ENCODE measurements at places on chromosomes 5 and 9.
A peak's percentile ranks its signal among the peaks of the same experiment; 100 is the strongest.

DNA sequence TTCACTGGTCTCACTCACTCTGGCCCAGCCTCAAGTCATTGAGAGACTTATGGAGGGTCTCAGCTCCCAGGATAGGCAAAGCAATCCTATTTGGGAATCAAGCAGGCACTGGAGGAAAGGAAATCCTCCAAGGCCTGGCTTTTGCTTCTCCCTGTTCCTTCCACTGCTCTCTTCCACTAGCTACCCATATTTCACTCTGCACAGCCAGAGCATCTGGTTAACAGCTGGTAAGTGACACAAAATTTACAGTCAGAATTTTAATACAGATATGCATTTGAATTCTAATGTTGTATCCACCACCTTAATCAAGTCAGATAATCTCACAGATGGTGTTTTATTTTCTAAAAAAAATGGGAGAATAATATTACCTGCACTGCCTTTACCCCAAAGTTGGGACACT, 868 bp upstream of the C1QTNF2 start:
- no peak for DNase-seq

DNA sequence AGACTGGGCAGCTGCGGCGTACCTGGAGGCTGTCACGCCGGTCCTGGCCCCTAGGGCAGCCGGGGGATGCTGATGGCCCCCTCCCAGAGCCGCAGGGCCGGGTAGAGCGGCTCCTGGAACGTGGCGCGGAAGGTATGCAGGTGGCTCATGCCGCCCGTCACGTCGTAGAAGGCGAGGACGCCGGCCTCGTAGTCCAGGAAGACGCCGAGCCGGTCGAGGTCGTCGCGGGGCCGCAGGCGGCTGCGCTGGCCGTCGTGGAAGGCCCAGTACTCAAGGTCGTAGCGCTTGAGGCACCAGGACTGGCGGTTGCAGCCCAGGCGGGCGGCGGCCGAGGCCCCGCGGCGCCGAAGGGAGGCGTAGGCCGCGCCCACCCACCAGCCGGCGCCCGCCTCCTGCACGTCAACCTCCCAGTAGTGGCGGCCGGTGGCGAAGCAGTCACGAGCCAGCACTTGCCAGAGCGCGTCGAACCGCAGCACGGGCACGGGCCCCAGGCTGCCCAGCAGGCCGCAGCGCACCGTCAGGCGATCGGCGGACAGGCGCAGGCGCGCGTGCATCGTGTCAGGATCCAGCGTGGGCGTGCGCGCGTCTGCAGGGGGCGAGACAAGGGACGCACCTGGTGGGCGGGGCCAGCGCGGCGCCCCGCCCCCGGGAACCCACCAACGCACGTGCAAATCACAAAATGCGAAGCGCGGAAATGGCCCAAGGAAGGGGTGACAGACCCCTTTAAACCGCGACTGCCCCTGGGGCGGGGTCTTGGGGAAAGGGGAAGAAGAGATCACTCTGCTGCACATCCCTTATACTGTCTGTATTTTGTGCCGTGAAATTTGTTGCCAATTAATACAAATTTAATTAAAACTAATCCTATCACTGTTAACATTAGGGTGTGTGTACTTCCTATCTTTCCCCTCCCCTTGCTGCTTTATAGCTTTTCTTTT, 31.2 kb downstream of the NANS start:
- DNase-seq = no peak

DNA sequence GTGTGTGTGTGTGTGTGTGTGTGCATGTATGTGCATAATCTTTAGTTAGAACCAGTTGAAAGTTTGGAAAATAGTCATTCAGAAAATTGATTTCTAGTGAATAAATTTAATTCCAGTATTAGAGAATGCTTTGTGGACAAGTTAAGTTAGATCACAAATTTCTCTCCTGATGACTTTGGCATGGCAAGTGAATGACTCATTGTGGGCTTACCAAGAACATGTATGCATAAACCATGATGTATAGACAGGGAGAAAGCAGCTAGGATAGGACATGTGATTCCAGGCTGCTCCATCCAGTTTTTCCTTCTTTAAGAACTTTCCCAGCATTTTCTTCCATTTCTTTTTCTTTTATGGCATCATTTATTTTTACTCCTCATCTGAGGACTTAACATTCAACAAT, 85.7 kb upstream of the SGCD start:
- DNase-seq = no peak

- DNase-seq = no peak
Measured at GRCh38 chr9:72440378-72440777, 75.4 kb upstream of the ZFAND5 start.

DNA sequence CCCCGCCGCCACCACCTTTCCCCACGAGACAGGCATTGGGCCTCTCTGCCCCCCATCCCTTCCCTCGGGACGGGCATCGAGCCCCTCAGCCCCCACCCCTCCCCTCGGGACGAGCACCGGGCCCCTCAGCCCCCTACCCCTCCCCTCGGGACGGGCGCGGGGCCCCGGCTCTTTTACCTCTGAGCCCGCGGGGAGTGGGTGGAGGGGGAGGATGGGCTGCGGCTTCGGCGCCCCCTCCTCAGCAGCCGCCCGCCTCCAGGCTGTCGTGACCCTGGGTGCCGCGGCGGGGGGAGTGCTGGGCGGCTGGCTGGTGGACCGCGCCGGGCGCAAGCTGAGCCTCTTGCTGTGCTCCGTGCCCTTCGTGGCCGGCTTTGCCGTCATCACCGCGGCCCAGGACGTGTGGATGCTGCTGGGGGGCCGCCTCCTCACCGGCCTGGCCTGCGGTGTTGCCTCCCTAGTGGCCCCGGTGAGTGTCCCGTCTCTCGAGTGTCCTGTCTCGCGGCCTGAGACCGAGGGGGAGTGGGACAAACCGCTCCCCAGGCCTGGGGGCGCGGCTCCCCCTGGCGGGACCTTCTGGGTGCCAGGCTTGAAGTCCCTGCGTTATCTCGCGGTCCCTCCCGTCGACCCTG, 791 bp downstream of the SLC2A8 start:
- DNase-seq = no peak

GRCh38 chr9:97547098-97547829, 45.8 kb downstream of the TMOD1 start:
- no peak for DNase-seq

DNA sequence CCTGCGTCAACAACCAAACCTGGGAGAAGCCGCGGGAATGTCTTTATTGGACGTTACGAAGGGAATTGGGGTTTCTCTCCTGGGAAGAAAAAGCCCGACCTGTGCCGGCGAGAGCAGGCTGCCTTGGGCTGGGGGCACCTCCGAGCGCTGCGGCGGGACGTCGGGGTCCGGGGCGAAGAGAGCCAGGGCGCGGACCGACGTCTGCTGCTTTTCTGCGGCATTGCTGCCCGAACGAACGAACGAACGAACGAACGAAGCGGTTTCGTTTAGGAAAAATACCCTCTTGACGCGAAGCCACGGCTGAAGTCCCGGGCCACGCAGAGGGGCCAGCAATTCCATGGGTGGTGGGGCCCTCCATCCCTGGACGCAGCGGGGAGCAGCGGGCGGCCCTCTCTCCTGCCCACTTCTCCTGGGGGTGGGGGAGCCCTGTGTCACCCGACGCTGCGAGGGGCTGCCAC, 4.8 kb upstream of the PITX1 start:
- DNase-seq = no peak

DNA sequence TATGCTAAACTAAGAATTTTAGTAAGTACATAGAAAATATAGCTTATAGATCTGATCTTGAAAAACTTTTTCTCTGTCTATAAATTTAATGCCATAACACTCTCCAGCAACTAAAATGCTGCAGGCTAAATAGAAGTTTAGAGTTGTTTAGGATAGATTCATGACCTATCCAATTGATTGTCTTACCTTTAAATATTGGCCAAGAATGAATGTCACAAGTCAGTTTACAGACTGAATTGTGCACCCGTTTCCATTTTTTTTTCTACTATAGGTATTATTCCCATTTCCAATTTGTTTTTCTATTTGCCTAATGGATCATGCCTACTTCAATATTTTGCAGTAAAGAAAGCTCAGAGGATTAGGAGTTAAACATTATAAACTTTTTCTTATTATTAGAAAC, 129.5 kb downstream of the MLLT3 start:
- no peak for DNase-seq

- no peak for DNase-seq
Measured at GRCh38 chr5:132859889-132860437, 6.3 kb downstream of the GDF9 start.

- no peak for DNase-seq
Measured at GRCh38 chr5:9468060-9468388, 77.9 kb downstream of the SEMA5A start.

DNA sequence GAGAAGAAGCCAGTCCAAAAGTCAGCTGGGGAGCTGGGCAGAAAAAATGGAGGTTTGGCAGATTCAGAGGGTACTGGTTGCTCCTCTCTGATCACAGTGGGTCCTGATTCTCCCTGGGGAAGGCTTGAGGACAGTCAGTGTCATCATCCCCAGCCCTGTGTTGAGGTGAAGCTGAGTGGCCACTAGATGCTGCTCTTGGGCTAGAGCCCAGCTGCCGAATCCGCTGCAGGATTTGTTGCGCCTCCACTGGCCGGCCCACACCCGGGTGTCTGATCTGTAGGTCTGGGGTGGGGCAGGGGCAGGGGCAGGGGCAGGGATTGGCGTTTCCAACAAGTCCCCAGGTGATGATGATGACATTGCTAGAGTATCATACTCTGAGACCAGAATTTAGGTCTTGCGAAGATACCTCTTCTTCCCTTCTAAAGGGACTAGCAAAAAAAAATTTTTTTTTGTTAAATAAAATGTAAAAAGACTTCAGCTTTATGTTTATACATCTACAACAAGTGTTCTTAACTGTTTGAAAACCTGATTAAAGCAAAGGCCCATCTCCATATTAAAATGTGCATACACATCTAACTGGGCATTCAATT, 106.8 kb downstream of the PDE6A start:
- DNase-seq = no peak

DNA sequence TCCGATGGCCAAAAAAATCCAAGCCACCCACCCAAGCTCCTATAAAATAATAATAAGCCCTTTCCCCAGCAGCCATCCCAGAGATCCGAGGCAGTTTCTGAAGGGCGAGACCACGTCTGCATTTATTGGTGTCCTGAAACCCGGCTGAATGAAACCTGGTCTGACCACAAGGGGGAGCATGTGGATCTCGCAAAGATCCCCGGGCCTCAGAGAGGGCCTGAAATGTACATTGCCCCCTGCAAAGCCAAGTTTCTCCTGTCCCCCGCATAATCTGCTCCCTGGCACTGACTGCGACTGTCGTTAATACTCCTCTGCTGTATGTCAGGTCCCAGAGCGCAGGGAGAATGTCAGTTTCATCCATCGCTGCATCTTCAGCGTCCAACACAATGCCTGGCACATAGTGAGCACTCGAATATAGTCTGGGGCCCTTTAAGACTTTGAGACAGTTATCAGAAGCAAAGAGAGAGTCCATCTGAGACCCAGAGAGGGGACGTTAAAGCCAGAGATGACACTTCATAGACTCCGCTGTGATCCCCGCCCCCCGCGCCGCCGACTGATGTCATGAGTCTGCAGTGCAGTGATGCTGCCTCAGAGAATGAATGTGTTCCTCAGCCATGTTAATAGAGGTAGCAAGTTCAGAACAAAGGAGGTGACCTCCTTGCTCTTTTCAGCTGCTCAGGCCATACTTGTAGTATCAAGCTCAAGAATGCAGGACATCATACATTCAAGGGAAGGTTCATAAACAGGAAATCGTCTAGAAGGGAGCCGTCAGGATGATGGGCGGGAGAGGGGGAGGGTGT, 74.5 kb upstream of the BARHL1 start:
- DNase-seq = peak; percentile 45

DNA sequence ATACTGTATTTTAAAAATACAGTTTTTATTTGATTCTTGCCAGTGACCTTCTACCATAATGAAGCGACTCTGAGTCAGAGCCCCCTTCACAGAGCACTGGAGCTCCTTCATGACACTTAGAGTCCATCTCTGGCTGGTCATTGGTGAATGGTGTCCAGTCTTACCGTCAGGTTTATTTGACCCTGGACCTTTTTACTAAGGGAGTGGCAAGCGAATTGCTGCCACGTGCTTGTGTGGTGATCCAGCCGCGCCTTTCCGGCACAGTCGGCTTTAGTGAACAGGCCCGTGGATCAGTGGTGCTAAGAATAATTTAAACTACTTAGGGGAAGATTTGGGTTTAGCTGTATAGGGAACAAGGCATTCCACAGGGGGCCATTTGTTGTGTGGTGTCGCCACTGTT, 48.5 kb downstream of the PRRC2B start:
- DNase-seq = no peak

- peak; percentile 27 for DNase-seq
Measured at GRCh38 chr5:141637767-141638419, 1.1 kb downstream of the RELL2 start.

DNA sequence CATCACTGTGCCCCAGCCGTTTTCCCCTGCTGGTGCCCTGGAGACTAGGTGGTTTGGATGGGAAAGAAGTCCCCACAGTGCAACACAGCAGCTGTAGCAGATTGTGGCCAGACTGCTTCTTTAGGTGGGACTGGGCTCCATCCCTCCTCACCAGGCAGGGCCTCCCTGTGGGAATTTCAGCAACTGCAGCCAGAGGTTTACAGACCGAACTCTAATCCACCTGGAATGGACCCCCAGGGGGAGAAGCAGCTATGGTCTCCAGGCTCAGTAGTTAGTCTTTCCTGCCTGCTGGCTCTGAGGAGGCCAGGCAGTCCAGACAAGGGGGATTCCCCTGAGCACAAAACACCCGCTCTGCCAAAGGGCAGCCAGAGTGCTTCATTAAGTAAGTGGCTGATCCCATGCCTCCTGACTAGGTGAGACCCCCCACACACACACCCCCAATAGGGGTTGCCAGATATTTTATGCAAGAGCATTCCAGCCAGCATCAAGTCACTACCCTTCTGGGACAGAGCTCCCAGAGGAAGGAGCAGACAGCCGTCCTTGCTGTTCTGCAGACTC, 188.9 kb downstream of the SGCD start:
- no peak for DNase-seq

GRCh38 chr5:100905259-100905914, 2.3 kb upstream of the ST8SIA4 start:
- DNase-seq = no peak

DNA sequence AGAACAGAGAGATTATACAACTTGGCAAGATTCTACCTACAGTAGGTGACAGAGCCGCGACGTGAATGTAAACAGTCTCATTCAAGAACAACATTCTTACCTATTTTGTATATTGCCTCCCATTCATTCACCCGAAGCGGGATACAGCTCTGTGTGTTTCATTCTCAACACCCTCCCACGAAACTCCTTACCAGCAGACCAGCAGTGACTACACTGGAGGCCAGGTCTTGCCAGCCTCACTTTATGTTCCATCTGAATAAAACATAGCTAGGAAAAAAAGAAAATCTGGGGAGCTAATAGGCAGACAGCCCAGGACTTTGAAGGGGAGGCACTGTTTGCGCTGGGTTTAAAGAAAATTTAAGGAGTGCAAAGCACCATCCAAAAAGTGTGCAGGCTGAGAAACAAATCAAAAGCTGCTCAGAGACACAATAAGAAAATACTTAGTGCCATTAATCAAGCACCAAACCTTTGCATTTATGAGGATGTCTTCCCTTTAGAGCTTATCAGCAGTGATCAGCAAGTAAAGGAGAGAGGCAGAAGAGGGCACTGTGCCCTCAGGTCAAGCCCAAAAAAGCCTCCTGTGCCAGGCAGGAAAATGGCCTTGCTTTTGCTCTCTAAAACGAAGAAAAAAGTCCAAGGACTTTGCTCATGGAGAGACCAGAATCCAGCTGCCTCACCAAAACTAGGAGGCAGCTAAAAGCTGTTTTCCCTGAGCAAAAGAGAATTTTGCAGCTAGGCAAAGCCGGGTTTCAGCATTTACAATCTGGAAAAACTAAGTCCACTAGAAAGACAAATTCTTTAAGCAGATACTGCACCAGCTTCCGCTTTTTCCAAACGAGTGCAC, 295.1 kb downstream of the BNC2 start:
- no peak for DNase-seq

- no peak for DNase-seq
Measured at GRCh38 chr5:34991486-34992238, 56.1 kb downstream of the AGXT2 start.
